BJ (cell line): ENCODE measurements at places on chromosomes 1 and 21. TPM values are rescaled to one million over a fixed set of nuclear protein-coding genes. Genes with fewer than 3 reads are reported as not detected.

DNA sequence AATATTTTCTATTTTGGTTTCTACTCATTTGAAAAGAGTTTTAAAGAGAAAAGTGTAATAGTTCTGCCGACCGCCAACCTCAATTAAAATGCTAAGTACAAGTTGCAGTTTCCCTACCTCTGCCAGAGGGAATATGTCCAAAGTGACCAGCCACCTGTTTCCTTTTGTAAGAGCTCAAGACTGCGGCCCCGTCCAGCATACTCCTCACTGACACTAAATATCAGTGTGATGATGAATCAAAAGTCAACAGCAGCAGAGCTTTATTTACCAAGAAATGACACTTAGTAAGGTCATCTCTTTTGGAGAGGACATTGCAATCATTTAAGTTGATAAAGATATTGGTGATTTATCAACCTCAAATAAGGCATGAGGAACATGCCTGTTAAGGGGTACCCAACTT lies 57.4 kb upstream of the NRIP1 start:
- no peak for DNase-seq

GRCh38 chr1:222104694-222105392 lies 363.0 kb upstream of the DUSP10 start:
- DNase-seq, result no peak

DNA sequence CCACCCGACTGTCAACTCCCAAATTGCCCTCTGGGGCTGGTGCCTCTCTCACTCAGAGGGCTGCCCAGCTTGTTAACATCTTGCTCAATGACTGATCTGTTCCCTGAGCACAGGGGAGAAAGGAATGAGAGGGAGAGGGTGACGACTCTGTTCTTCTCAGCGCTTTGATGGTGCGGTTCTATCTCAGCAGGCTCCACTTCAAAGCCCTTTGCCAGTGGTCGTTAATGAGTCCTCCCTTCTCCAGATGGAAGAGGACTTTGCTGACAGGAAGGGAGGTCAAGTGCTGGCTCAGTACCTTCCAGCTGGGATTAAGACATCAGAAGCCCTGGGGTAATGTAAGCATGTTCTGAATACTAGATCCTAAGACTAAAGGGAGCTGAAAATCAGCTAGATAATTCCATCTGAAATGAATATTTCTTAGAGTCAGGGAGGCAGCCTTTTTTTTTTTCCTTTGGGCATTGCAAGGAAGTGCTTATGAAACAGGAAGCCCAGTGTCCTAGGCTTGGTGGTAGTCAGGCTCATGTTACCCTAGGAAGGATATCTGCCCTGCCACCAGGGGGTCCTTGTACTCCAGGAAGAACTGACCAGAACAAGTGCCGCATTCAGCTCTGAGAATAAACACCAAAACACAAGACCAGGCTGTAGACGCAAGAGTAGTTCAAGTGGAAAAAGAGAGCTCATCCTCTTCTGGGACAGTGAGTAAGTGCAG lies 4.7 kb downstream of the FMOD start:
- DNase-seq, result no peak

DNA sequence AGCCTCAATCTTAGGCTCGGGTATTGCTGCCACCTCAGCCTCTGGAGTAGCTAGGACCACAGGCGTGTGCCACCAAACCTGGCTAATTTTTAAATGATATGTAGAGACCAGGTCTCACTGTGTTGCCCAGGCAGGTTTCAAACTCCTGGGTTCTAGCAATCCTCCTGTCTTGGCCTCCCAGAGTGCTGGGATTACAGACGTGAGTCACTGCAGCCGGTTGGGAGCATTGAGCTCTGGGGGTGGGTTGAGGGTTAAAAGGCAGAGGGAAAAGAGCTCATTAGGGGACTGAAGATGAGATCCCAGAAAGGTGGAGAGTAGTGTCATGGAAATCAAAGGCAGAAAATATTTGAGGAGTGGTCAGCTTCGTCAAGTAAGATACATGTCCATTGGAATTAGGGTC lies 7.1 kb downstream of the RAD54L start:
- no peak for DNase-seq

GRCh38 chr1:27360159-27361043 lies 6.4 kb downstream of the MAP3K6 start:
- DNase-seq, result no peak

Gene S100B
- not detected in 2 replicates for polyA plus RNA-seq

Gene CR1L
- not detected in 2 replicates for polyA plus RNA-seq
